Central memory CD8-positive, alpha-beta T cell (primary cell): ENCODE measurements at places on chromosomes 7 and 10.

DNA sequence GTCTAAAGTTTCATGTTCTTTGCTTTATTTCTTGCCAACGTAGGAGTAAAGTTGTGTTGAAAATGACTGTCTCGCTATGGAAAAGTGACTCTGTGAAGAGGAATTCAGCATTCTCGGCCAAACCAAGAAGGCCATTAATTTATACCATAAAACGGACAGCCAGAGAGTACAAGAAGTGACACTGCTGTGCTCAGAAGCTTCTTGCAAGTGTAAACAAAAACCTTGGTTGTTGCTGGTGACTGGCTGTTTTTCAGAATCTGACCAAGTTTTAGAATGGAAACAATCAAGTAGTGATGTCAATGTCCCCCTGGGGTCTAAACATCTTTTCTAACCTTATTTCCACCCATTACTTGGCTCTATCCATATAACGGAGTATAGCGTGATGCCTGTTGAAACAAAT is 201.9 kb downstream of the INHBA start:
- no peak overlapping the region for H3K4me3 ChIP-seq
- no peak for DNase-seq
- H3K36me3 ChIP-seq, result no peaks in the 10 kb centered on the region
- no peaks in the 10 kb centered on the region for H3K4me1 ChIP-seq
- no peak overlapping the region for H3K27ac ChIP-seq
- H3K27me3 ChIP-seq, result no peaks in the 10 kb centered on the region

DNA sequence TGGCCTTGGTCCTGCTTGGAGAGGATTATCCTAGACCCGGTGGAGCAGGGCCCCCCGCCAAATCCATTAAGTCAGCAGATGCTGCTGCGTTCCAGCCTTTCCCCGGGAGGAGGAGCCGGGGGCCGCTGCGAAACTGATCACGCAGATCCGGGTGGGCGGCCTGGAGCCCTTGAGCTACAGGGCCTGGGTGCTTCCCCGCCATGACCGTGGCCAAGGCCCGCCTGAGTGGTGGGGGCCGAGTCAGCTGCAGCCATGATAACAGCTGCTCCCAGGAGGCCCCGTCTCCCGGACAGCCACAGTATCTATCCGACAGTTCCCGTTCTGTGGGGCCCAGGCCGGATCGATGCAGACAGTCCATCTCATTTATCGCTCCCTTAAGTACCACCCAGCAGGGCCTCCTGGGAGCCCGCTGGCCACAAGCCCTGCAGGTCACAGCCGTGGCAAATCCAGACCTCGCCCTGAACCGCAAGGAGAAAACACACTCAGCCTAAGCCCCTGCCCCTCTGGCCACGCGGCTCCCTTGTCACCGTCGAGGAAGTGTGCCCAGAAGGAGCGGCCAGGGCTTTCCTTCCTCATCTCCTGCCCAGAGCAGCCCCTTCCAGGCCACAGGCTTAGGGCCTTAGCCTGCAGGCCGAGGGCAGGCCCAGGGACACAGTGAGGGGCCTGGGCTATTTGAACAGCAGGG is 34.4 kb upstream of the SLC29A4 start:
- DNase-seq, result no peak
- no peak overlapping the region for H3K27ac ChIP-seq
- no peaks in the 10 kb centered on the region for H3K36me3 ChIP-seq
- H3K4me1 ChIP-seq, result no peaks in the 10 kb centered on the region

DNA sequence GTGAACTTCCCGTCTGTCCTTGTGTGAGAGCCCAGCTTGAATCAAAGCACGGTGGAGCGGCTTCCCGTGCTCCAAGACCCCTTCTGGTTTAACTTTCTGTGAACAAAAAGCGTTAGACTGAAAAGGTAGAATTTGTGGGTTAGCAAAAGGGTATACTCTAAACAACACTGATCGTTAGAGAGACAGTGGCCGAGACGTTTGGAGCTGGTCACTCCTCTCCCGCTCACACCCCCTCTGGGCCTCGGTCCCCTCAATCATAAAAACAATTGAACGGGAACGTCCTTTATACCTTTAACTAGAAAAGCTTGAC is 502 bp downstream of the PRKRIP1 start:
- no peaks in the 10 kb centered on the region for H3K27me3 ChIP-seq
- H3K36me3 ChIP-seq, result peaks cover 45% of the 10 kb centered on the region
- peak overlapping the region; percentile 90 for H3K4me3 ChIP-seq
- DNase-seq, result no peak
- peak overlapping the region; percentile 90 for H3K27ac ChIP-seq

- peaks cover 55% of the 10 kb centered on the region for H3K4me1 ChIP-seq
- H3K27ac ChIP-seq, result peak overlapping the region; percentile 35
- no peak for DNase-seq
Observed at GRCh38 chr7:155682484-155682883, 38.0 kb downstream of the RBM33 start.
